ENCODE measurements at places on chromosomes 12 and 14.
A peak's percentile ranks its signal among the peaks of the same experiment; 100 is the strongest.

DNA sequence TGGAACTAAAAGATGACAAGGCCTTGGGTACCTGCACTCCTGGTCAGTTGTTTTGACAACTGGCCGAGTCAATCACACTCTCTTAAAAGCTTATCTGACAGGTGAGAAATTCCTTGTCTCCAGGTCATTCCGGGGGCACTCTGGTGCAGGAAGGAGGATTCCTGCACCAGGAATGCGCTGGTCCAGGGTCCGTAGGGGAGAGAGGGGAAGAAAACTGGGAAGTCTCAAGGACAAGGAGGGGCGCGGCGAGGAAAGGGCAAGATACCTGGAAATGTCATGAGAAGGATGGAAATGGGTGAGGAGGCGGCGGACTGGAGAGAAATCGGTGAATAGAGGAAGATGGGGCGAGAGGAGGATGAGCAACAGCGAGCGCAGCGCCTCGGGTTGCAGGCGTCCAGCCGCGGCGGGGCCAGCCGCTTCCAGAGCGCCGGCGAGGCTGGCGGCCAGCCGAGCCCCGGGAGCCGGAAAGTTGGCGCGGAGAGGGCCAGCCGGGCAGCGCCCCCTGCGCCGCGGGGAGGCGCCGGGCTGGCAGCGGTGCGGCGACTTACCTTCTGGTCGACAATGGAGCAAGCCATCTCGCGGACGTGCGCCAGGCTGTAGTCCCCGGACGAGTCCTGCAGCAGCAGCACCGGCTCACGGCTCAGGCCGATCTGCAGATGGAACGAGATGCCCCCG, 809 bp downstream of the PRKD1 start:
- no peak for DNase-seq

DNA sequence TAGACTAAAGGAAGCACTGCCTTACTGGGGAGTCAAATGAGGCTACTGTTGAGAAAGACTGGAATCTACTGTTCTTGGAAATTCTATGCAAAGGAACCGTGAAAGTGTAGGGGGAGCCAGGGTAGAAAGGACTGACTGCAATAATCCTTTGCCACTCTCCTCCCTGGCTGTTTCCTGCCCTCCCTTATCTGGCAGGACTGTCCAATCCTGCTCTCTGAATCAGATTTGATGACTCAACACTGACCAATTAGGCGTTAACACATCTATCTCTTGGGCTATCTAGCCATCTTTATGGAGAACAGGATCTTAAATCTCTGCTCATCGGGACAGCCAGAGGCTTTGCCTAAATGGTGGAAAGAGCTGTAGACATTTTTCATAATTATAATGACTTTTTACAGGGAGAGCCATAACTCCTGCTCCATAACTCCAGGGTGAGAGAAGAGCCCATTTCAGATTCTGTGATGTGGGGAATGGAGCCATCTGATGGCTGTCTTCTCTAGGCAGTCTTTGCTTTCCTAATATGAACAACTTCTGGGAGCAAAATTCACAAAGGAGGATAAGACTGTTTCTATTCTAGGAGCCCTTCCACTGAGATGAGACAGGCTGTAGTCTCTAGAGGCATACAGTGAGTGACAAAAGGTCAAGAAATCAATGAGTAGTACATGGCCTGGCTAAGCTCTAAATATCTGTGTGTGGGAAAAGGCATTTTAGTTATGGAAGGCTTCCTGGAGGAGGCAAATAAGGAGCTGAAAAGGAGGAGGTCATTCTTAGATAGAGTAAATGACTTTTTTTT, 68.9 kb upstream of the CISTR start:
- DNase-seq: no peak

DNA sequence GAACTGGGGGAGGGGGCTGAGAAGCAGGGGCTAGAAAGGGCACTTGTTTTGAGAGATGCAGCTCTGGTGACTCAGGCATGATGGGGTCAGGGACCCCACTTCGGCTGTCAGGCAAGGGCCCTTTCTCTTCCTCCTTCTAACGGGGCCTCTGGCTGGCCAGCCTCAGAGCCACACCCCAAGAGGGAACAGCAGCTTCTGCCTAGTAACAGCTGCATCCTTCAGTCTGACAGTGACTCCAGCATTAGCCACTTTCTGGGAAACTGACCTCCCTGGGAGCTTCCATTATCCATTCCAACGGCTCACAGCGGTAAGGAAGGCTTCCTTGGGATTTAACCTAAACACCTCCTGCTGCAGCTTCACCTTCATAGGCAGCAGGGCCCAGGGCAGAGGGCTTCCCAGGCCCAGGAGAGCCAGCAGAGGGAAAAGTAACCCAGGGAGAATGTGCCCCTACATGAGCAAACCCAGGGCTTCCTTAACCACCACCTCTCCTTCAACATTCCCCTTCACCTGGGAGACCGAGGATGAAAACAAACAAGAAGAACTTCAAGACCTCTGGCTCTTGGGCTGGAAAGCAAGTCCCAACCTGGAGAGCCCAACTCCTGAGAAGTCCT, 2.7 kb downstream of the NCKAP5L start:
- peak; percentile 57 for DNase-seq

- no peak for DNase-seq
Observed at GRCh38 chr14:50099335-50099734, 17.0 kb downstream of the VCPKMT start.

DNA sequence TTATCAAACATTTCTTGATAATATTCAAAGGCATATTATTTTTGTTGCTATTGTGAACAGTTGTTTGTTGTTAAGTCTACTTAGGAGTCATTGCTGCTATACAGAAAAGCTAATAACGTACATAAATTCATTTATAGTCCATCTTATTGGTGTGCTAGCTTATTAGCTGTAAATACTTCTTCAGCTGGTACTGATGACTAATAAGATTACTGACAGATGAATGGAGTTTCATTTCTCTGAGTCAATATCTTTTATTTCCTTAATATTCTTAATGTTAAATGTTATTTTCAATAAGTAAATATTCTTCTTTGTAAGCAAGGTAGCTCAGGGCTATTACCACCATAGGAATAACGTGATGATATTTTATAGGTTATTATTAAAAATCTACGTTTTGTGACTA, 139.4 kb upstream of the SLCO1C1 start:
- no peak for DNase-seq

DNA sequence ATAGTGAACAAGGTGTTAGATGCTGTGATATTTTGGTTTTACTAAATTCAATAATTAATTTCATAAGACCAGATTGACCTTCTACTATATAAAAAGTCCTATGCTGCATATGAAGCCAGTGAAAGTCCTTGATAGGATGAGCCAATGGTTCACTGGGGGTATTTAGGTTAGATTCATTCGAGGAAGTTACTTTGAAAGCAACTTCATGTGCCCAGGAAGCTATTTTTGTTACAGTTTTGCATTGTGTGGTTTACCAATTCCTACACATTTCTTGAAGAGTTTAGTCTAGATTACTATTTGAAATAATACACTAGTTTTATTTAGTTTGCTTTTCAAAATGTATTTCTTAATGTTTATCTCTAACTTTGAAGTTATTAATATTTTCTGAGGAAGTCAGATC, 58.5 kb upstream of the RMST start:
- no peak for DNase-seq

DNA sequence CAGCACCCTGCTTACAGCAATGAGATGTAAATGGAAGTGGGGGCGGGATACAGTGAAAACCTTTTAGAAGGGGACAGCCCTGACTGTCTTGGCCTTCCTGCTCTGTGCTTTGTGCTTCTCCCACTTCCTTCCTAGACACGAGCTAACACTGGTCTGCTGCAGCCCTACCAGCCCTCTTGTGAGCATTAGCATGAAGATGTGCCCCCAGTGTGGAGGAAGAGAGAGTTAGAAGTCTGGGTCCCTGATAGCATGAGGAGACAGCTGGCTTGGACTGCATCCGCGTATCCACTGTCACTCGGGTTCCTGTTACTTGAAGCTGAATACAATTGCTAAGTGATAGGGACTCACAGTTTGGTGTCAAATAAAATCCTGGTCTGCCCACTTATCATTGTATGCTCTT, 248.1 kb upstream of the SOX5 start:
- no peak for DNase-seq

DNA sequence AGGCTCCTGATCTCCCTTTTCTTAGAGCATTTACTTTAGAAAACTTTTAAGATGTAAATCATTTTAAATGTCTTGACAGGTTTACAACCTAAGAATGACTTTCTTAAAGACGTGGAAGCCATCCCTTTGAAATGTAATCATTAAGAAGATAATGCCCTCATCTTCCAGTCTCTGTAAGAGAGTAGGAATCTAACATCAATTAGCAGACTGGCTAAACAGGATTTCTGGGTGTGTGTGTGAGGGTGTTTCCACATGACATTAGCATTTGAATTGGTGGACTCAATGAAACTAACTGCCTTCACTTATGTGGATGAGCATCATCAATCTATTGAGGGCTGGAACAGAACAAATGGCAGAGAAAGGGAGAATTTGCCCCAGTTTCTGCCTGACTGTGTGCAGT, 329.5 kb downstream of the RPL10L start:
- DNase-seq: no peak

GRCh38 chr14:89245802-89246201, 171.2 kb downstream of the FOXN3 start:
- no peak for DNase-seq

- DNase-seq: peak; percentile 24
Observed at GRCh38 chr12:89923091-89923490, 214.5 kb upstream of the ATP2B1 start.

GRCh38 chr12:54134850-54135249, 53.9 kb downstream of the SMUG1 start:
- no peak for DNase-seq

DNA sequence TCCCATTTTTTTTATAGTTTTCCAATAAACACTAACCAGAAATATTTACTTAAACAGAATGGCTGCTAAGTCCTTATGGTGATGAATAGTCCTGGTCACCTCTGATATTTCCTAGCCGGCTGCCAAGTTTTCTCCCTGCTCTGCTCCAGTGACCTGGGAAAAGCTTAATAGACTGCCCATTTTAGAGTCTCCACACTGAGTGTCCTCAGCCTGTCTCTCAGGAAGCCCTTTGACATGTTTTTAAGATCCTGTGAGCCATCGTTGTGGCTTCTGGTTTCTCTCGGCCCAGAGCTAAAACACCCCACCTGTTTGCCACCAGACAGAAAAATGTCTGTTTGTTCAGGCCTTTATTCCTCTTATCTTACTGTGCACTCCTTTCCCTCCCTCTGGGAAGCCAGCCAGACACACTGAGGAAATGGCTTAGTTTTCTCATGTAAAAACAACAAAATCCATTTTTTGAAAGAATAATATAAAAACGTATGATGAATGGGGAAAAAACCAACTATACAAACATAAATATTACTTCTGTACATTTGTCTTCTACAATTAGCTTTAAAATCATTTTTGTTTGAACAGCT, 25.4 kb upstream of the ALDH2 start:
- DNase-seq: no peak

GRCh38 chr12:59803735-59804134, 207.9 kb downstream of the SLC16A7 start:
- no peak for DNase-seq

- DNase-seq: no peak
Observed at GRCh38 chr14:95237958-95238340, 80.6 kb upstream of the DICER1 start.

DNA sequence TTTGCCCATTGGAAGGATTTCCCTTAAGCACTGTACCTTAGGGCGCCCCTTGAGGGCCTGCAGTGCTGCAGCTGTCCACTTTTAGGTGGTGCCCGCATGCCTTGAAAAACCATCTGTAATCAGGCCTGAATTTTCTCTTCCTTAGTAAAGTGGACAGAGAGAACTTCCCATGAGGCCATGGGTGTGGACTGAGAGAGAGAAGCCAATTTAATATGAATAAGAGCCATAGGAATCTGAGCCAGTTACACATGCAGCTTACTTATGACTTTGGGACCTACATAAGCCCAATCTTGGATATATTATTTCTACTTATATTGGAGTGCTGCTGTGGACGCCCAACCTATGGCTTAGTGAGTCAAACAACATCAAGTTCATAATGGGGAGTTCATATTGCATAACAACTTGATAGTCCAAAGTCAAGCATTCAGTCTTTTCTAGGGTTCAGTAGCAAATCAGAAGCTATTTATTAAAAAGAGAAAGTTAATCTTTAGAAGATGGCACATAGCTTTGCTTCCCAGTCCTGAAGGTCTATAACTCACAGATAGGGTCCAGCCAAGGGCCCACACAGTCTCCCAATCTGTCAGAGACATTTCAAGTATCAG, 11.1 kb upstream of the ETV6 start:
- no peak for DNase-seq

DNA sequence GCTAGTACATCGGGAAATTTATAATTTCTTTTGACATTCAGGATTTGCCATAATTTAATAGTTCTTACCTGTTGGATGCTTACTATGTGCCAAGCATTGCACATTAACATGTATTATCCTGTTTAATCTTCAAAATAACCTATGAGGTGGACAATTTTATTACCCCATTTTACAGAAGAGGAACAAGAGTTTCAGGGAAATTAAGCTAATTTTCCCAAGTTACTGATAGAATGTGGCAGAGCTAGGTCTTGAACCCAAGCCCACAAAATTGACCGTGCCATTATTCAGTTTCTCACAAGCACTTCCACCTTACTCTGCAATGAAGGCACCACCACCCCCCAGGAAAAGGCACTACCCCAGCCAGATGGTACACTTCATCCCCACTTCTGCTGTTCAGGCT, 161.1 kb upstream of the PLEKHG7 start:
- DNase-seq: no peak

GRCh38 chr12:4763549-4763948, 43.3 kb downstream of the GALNT8 start:
- DNase-seq: no peak

- no peak for DNase-seq
Observed at GRCh38 chr14:104220215-104221070, 82.1 kb downstream of the KIF26A start.

DNA sequence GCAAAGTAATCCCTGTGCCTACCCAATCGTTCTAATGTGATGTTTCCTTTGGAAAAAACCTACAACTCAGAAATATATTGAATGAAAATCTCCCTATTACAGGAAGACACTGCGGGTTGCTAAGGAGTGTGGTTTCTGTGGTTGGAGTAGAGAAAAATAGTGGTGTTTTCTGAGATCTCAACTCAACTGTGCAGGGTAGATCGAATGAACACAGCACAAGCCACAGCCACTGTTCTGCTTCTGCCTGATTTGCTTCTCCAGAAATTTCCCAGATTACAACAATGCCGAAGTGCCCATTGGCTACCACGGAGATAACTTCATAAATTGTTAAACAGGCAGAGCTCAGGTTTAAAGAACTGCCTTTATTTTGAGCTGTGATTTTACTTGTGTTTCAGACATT, 480.4 kb downstream of the DIO2 start:
- no peak for DNase-seq

DNA sequence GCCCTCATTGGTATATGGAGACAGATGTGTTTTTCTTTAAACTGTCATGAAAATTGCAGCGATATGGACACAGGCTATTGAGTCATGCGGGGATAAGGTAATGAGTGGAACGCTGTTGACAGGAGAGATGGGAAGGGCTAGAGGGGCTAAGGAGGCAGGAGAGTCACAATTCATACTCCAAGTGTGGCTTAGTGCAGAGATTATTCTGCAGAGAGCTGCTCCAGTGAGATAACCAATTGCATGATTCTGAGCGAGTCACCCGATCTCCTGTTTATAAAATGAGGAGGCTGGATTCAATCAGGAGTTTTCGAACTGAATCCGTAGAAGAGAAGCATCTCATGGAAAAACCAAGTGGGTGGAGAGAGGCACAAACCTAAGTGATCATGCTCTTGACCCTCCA, 106.4 kb upstream of the PLEKHG7 start:
- peak; percentile 64 for DNase-seq
